Stimulated activated CD8-positive, alpha-beta memory T cell treated with anti-CD3 and anti-CD28 coated beads, Interleukin-4, amount 100 ng/mL, for 24 hours (primary cell): ENCODE measurements at places on chromosomes 7 and 10.

DNA sequence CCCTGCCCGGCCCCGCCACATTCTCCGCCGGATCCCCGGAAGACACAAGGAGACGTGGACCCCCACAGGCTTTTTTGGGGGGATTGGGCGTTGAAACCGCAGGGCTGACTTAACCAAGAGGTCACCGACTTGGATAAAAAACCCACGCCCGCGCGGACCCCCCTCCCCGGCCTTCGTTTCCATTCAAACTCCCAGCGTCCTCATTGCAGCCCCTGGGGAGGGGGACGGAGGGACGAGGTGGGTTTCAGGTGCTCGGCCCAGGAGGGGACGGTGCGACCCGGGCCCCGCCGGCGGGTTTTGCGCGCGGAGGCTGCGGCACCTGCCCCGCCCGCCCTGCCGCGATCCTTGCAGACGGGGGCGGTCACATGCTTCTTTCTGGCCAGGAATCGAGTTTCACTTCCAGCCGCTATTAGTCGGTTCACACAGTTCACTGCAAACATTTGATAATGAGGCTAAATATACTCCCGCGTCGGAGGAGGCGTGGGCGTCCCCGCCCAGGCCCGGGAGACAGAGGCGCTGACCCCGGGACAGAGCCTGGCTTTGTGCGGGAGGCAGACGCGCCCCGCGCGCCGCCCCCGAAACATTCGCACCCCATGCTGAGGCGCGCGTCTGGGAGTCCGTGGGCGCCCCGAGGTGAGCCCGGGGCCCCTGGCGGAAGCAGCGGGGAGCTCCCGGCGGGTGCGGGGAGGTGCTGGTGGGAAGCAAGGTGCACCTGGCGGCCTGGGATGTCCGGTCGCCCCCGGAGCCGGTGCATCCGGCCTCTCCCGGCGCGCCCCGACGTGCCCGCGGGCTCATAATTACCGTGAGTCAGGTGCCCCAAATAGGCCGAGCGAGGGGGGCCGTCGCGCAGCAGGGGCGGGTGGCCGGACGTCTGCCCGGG is 2.7 kb upstream of the PDGFA start:
- no peak for DNase-seq

DNA sequence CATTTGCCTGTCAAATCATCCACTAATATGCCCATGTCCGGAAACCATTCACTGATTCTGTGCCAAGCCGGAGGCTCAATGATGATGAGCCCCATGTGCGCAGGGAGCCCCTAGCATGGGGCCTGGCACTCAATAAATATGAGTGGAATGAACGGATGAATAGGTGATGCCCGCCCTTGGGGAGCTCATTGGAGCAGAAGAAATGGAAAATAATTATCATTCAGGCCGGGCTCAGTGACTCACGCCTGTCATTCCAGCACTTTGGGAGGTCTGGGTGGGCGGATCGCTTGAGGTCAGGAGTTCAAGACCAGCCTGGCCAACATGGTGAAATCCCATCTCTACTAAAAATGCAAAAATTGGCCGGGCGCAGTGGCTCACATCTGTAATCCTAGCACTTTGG is 11.0 kb downstream of the RHBDD2 start:
- DNase-seq = no peak

GRCh38 chr10:131822013-131822691 is 78.7 kb upstream of the PPP2R2D start:
- DNase-seq = no peak

DNA sequence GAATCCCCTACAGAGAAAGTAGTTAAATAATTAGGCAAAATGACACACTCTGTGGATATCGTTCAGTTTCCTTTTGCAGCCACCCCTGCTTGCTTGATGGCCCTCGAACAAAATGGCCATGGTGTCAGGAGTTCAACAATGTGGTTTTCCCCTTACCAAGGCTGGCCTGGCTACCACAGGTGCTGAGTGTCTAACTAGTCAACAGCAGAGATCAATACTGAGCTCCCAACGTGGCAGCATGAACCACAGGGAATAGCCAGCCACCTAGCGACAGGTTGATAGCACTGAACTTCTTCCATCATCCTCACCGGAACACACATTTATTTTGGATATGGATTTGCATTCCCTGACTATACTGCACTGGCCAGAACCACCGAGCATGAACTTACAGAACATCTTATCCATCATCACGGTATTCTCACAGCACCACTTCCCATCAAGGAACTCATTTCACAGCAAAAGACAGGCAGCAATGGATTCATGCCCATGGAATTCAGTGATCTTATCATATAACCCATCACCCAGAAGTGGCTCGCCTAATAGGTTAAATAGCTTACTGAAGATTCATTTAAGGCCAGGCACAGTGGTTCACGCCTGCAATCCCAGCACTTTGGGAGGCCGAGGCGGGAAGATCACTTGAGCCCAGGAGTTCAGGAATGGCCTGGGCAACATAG is 6.3 kb downstream of the C10orf67 start:
- no peak for DNase-seq

DNA sequence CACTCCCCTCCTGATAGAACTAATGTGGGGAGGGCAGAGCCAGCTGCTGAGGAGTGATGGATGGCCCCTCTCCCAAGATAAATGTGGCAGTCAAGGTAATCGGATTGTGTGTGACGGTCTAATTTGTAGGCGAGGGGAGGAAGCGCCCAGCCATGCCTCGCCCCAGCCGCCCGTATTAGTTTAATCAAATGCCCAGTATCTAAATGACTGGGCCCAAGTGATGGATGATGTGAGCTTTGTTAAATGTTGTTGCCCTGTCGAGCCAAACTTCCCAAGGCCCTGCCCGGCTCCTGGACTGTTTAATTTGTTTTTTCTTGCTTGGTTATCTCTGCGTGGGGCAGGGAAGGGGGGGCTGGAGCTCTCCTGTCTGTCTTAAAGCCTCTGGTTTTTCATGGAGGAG is 88.4 kb upstream of the PPIF start:
- no peak for DNase-seq

DNA sequence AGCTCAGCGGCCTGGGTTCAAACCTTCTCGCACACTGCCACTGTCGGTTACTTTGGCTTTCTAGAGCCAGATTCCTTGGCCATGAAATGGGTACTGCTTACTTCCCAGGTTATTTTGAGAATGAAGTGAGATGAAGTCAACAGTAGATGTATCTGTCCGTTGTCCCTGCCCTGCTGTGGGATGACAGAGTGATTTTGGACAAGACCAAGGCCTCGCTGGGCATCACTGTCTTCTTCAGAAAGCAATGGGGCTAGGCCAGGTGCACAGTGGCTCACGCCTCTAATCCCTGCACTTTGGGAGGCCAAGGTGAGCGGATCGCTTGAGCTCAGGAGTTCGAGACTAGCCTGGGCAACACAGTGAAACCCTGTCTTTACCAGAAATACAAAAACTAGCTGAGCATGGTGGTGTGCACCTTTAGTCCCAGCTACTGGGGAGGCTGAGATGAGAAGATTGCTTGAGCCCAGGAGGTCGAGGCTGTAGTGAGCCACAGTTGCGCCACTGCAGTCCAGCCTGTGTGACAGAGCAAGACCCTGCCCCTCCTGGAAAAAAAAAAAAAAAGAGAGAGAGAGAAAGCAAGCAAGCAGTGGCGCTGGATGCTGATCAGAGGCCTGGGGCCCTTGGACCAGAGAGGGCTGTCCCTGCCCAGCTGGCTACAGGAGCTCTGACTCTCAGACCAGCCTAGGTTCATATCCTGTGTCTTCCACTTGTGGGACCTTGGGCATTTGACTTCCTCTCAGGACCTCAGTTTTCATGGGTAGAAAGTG is 25.8 kb downstream of the ZMIZ1 start:
- DNase-seq = no peak

DNA sequence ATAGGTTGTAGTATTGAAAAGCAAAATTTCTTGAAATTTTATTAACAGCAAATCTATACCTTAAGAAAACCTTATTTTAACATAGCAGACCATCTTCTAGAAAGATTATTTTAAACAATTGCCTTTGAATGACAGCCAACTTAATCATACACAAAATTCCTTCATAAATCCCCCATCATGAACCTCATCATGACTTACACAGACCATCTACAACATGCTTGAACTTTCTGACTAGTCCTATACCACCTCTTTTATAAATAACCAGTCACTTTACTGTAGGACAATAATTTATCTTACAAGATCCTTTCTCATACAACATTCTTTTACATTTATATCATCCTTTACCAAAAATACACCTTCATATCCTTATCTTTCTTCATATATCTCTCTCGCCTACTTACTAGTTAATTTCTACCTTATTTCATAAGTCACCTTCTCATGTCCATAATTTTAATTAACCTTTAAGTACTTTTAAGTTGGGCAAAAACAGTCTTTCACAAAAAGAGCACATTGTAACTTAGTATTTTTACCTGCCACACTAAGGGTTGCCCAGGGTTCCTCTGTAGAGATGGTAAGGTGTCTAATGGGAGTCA is 16.6 kb upstream of the PTN start:
- no peak for DNase-seq

- no peak for DNase-seq
These were observed 19.1 kb upstream of the KLF6 start for GRCh38 chr10:3803927-3804741.

- DNase-seq = no peak
These were observed 117.1 kb upstream of the DIP2C start for GRCh38 chr10:806451-807162.
